Dermis microvascular lymphatic vessel endothelial cell (primary cell): ENCODE measurements at places on chromosomes 11 and 22. TPM values are rescaled to one million over a fixed set of nuclear protein-coding genes. Genes with fewer than 3 reads are reported as not detected.

RAB1B gene
- total RNA-seq, result 64.3 and 98.1 TPM in 2 replicates

MACROD1 gene
- total RNA-seq, result 23.1 and 25.4 TPM in 2 replicates

RIMBP3B gene
- total RNA-seq, result under 0.01 TPM in 1 of 2 replicates, not detected in the other

ANKRD42 gene
- total RNA-seq, result 1.7 and 1.8 TPM in 2 replicates
